ELR (cell line): ENCODE measurements at places on chromosomes 5 and 9.
A peak's percentile ranks its signal among the peaks of the same experiment; 100 is the strongest.

GRCh38 chr9:19513671-19514275 lies 105.0 kb downstream of the ACER2 start:
- no peak for DNase-seq

GRCh38 chr5:146947181-146947941 lies 68.8 kb upstream of the PPP2R2B start:
- peak; percentile 55 for DNase-seq

DNA sequence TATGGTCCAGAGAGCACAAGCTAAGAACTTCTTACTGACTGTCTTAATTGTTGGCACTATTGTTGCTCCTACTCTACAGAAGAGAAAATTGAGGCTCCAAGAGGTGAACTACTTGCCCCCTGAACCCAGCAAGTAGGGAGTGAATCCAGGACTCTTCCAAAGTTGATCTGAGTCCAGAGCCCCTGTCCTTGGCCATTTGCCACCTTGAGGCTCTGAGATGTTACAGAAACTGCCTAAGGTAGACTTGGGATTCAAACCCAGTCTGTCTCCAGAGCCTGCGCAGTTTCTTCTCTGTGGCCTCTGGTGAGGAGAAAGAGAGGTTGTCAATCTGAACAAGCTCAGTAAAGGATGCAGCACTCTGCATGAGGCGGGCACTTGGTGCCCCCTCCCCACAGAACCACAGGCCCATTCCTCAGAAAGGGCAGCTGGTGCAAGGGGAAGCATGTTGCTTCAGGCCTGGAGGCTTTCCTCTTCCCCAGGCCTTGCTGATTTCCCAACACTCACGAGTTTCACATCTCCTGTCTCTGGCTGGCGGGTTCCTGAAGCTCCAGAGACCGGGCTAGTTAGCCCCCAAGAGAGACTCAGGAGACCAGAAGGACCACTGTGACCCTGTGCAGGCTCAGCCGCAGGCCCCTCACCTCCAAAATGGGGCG lies 2.9 kb upstream of the LCP2 start:
- no peak for DNase-seq

- DNase-seq, result peak; percentile 69
Observed at GRCh38 chr5:97383996-97384395, 200.9 kb upstream of the RIOK2 start.

- peak; percentile 99 for DNase-seq
Observed at GRCh38 chr5:169695919-169696490, 58.9 kb downstream of the DOCK2 start.

DNA sequence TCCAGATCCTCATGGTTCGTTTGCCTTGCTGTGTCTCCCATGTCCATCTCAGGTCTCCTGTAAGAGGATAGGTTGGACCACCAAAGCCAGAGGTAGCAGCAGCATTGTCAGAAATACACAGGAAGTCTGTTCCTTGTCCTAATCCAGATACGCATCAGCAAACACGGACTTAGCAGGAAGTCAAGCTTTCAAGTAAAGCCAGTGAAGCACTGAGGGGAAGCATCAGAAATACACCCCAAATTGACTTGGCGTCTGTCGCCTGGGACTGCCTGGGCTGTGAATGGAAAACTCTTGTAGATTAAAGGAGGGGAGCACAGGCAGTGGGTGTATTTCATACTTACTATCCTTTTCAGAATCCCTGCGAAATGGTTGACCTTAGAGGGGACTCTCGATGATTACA lies 171.3 kb downstream of the PSAT1 start:
- no peak for DNase-seq

DNA sequence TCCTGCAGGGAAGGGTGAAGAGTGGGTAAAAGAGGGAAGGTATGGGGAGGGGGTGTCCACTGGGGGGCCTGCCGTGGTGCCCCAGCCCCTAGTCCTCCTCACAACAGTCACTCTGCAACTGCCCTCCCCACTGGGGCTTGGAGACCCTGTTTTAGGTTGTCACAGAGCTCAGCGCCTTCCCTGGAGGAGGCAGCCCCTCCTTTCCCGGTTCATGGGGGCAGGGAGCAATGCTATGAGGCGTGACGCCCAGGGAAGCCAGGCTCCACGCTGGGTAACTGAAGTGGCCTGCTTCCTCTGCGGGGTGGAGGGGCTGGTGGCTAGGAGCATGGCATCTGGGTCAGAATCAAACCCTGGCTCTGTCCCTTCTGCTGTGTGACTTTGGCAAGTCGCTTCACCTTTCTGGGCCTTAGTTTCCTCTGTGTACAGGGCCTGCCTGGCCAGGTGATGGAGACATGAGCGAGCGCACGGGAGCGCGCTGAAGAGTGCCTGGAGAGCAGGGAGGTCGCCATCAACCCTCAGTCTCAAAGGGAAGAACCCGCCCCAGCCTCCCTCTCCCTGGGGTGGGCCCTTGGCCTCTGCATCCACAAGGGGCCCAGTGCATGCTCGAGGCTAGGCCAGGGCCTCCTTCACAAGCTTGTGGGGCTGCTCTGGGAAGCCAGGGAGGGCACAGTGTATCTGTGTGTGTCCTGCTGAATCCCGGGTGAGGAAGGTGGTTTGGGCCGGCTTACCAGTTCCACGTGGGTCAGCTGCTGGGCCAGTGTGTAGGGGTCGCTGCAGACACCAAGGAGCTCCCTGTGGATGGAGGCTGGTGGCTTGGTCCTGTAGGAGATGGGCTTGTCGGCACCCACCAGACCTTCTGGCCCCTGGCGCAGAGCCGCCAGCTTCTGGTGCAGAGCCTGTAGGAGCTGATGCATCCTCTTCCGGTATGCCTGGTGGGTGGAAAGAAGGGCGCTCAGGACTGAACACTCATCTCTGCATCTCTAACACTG lies 56.4 kb upstream of the RNF130 start:
- DNase-seq, result no peak

DNA sequence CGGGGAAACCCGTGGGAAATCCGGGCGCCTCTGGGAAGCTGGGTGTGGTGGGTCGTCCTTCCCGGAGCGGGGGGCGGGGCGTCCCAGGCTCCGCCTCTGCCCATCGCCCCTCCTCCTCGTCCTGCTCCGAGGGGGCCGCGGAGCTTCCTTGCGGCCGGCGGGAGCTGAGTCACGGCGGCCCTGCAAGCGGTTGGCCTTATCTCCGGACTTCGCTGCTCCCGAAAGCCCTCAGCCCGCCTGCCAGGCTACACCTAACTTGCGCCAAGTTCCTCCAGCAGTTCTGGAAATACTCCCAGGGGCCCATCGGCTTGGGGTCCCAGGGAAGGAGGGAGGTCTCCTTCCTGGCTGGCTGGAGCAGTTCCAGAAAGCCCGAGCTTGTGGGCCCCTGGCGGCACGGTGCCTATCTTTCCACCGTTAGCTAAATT lies 54.1 kb upstream of the CDKN2AIPNL start:
- DNase-seq, result peak; percentile 93

DNA sequence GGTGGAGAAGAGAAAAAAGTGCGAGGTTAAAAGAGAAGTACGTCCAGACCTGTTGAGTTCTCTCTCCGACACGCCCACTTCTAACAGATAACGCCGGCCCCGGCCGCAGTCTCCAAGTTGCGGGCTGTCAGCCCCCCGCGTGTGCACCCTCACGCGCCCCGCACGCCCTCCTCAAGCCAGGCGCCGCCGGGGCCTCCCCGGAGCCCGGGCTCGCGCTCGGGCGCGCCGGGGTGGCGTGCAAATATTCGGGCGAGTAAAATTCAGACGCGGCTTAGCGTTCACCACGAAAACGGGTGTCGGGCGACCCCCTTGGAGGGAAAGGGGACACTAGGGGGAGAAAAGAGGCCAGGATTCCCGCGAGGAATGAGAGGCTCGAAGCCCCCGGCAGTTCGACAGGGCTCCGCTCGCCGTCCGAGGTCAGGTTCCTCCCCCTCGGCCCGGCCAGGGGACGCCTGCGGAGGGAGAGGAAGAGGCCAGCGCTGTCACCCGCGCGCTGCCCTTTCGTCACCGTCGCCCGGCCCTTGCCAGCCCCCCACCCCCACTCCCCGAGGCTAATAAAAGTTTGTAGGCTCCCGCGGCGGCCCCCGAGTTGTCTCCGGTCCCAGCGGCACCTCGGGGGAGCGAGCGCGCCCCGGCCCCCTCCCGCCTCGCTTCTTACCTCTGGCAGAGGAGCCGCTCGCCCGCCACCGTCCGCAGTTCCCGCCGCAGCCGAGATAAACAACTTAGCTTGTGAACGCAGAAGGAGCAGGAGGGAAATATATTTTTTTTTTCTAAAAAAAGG lies 743 bp downstream of the NR3C1 start:
- DNase-seq, result peak; percentile 70

GRCh38 chr9:110691002-110691549 lies 22.5 kb downstream of the MUSK start:
- peak; percentile 72 for DNase-seq

- DNase-seq, result no peak
Observed at GRCh38 chr5:74396913-74397622, 243.5 kb downstream of the ENC1 start.
